ENCODE measurements at places on chromosomes 6 and 20. TPM values are rescaled to one million over a fixed set of nuclear protein-coding genes. Genes with fewer than 3 reads are reported as not detected.

DNA sequence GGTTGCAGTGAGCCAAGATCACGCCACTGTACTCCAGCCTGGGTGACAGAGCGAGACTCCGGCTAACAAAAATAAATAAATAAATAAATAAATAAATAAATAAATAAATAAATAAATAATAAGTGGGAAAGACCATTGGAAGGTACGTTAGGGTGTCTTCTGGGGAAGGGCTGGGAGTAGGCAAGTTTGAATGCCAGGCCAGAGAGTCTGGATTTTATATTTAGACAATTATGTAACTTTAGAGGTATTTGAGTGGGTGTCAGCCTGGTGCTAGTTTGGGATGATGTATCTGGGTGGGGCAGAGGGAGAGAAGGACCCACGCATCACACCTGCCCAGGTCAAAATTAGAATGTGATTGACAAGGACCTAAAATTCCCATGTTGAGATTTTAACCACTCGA is 108.5 kb upstream of the PRND start:
- DNase-seq, result no peak

- DNase-seq, result no peak
These were observed 44.6 kb downstream of the TP53INP2 start for GRCh38 chr20:34748709-34749108.

LINC00237 gene
- total RNA-seq, result not detected

DNA sequence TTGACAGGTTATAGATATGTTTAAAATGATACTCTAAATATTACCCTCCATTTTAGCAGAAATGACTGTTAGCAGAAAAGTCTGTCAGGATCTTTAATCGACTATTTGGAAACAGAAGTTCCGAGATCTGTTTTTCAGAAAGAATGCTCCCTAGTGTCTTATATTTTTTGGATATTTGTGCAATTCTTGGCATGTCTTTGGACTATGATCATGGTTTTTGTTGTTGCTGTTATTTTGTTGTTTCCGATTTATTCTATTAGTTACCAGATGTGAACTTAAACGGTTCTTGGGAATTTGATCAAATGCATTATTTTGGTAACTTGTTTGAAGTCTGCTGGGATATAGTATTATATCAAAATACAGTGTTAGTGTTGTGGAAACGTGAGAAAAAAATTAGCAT is 106.4 kb upstream of the CEP162 start:
- DNase-seq, result no peak

GRCh38 chr6:12291071-12291838 is 1.1 kb downstream of the EDN1 start:
- no peak for DNase-seq

GRCh38 chr6:117233145-117233544 is 32.2 kb upstream of the VGLL2 start:
- no peak for DNase-seq
